Psoas muscle (tissue), 8 donors: ENCODE measurements at places on chromosomes 3 and 15. TPM values are rescaled to one million over a fixed set of nuclear protein-coding genes. Genes with fewer than 3 reads are reported as not detected.

DNA sequence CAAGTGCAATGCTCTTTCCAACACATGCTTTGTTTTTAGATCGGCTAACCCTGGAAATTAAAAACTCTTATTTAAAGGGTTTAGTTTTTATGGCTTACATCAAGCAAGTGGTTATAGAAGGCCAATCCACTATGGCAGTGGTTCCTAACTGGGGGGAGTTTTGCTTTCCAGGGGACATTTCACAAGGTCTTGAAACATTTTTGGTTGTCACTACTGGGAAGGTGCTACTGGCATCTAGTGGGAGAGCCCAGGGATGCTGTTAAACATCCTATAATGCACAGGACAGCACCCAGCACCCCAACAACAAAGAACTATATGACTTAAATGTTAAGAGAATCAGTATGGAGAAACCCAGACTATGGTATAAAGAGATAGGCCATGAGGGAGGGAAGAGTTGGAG is 439.0 kb downstream of the NTRK3 start:
- no peak for DNase-seq

DNA sequence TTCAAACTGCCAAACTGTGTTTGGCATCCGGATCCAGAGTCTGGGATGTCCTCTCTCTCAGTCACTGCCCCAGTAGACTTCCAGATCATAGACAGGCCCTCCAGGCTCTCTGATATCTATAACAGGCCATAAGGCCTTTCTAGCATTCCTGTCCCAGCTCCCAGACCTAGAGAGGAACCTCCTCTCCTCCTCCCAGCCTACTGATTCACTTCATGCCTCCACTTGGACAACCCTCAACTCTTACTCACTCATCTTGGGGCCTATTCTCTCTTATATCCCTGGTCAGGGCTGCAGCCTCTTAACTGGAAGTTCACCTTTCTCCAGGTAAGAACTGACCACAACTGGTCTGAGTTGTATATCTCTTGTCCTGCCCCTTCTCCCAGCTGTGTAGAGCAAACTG is 253.7 kb upstream of the TRIM42 start:
- no peak for DNase-seq

GRCh38 chr15:25775317-25775912 is 87.7 kb downstream of the ATP10A start:
- DNase-seq, result peak; percentile 70

DNA sequence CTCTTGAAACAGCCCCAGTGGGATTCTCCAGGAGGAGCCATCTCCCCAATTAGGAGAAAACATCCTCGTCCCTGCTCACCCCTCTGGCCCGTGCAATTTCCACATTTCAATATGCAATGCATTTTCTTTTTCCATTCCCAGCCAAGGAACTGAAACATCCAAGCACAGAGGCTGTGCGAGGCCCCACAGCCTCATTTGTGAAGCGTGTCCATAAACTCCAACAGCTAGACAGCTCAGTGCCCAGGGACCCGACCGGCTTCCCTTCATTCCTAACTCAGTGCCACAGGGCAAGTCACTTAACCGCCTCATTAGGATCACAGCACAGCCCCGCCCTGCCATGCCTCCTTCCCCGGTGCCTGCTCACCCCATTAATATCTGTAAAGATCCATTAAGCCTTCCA is 204.2 kb upstream of the IGF1R start:
- DNase-seq, result no peak

DNA sequence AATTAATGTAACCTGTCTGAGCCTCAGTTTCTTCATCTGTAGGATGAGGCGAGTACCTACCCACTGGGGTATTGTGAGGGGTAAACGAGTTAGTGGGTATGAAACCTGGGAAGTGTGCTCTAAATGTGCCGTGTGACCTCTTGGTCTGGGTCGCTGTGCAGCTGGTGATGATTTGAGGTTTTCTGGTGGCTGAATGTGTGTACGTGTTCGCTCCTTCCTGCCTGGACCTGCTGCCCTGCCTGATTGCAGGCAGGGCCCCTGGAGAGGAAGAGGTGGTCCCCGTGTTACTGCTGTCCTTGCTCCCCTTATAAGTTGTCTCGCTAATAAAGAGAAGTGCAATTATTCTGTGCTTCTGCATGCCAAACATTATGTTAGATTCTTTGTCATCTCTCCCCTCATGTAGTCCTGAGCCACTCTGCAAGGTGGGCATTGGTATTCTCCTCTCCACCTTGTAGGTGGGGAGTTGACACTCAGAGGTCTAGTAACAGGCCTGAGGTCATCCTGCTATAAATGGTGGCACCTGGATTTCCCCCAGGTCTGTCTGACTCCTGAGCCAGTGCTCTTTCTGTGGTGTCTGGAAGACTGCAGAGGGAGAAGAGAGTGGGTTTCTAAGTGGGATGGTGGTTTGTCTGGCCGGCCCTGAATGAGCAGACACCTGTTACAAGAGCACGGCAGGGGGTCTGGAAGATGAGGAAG is 15.7 kb downstream of the PDIA5 start:
- DNase-seq, result no peak

DNA sequence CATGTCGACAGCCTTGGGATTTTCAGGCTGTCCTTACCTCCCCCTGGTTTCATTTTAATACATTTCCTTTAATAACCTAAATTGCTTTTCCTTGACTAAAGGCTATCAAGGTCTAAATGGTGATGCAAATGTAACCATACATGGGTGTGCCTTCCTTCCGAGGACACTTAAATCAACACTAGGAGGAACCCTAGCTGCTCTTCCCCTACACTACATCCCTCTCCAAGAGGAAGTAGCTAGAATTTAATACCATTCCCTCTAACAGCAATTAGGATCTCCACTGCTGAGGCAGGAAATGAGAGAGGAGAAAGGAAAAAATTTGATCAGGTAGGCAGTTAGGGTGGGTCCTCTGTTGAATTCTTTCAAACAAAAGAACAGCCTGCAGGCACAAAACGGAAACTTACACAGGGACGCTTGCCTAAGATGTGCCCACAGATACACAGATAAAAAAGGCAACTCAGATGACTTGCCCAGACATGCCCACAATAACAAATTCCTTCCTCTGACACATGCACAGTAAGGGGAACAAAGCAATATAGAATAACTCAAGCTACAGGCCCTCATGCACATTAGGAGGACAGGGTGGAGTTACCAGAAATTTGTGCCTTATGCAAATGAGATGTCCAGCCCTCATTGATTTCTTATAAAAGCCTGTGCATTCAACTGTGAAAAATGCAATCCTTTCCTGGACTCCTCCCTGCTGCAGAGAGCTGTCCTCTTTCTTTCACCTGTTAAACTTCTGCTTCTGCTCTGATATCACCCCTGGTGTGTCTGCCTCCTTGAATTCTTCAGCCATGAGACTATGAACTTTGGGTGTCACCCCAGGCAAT is 1024.4 kb upstream of the CADM2 start:
- no peak for DNase-seq

DNA sequence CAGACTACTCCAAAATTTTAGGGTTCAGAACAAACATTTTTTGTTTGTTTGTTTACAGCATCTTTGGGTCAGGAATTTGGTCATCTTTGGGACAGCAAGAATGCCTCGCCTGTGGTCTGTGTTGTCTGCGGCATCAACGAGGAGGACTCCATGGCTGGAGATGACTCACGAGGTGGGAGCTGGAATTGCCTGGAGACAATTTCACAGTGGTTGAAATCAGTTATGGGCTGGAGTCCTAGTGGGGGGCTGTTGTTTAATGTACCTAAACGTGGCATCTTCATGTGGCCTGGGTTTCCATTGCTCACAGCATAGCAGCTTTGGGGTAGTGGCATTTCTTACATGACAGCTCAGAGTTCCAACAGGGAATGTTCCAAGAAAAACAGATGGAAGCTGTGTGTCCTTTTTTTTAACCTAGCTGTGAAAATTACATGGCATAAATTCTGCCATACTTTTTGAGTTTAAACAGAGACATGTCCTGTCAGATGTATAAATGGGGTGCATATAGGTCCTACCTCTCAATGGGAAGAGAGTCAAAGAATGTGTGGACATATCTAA is 507.3 kb upstream of the CBLB start:
- no peak for DNase-seq

DNA sequence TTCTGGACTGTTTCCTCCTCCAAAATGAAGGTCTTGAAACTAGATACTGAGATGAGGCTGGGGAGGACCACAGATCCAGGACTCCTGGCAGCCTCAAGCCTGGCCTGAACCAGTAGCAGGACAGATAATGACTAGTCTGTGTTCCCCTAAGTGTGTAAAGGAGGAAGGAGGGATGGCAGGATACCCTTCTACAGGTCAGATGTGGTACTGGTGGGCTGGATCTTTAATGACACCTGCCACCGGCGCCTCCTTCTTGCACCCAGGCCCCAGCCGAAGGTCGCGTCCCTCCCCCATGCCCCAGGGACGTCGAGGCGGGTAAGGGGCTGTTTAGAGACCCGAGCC is 556 bp downstream of the USP19 start:
- DNase-seq, result no peak

DNA sequence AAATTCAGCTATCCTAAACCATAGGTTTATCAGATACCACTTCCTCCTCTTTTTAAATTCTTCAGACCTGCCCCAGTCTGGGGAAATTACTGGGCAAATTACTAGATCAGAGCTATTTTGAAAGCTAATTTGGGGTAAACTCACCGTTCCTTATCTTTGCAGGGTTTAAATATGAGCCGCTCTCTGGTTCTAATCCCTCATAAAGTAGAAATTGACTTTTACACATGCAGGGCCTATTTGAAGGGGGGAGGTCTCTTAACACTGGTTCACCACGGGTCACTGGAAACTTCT is 11.0 kb upstream of the MEIS2 start:
- DNase-seq, result no peak

- DNase-seq, result no peak
Measured at GRCh38 chr3:136831461-136831860, 12.5 kb downstream of the SLC35G2 start.

- no peak for DNase-seq
Measured at GRCh38 chr3:119324899-119325298, 30.7 kb downstream of the ARHGAP31 start.

The NECTIN3 gene
- 5.0 TPM for total RNA-seq

The MOBP gene
- not detected for total RNA-seq

The LXN gene
- total RNA-seq, result 4.4 TPM

The PRR20G gene
- total RNA-seq, result not detected

The GALNT15 gene
- total RNA-seq, result 15.9 TPM

The MESP1 gene
- 12.2 TPM for total RNA-seq

The CCDC191 gene
- total RNA-seq, result 0.95 TPM

The TMEM207 gene
- not detected for total RNA-seq

The WDR93 gene
- total RNA-seq, result not detected
